ENCODE measurements at places on chromosomes 7 and 10.

DNA sequence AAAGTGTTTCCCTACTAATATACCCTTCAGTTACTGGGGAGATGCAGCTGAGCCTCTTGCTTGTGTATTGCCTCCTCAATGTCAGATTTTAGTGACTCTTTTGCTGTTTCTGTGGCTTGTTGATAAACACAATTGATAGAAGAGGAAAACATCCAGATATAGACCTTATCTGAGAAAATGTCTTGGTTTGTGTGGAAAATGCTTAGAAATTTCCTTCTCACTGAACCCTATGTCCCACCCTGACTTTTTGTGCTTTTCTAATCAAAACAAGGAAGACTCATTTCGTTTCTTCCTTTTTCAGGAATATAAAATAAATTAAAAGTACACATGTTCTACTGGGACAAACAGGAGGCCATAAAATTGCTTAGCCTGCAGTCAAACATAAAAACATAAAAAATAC, 257.5 kb downstream of the PHF14 start:
- no peak for DNase-seq

DNA sequence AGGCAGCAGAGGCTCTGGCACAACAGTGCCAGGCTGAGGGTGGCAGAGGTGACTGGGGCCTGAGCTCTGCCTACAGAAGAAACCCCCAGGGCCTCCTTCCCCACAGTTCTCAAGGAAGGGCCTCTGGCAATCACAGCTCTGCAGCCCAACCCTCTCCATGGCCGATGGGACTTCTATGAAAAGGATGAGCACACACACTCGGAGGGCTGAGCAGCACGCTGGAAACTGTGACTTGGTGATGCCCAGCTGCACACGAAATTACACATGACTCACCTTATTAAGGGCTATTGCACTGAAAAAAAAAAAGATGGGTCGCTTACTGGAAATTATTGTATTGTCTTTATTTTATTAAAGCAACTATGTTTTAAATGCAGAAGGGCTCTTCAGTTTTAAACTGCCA, 42.9 kb upstream of the LRRC18 start:
- DNase-seq: peak; percentile 33

GRCh38 chr7:127873715-127874636, 157.3 kb downstream of the LRRC4 start:
- no peak for DNase-seq

DNA sequence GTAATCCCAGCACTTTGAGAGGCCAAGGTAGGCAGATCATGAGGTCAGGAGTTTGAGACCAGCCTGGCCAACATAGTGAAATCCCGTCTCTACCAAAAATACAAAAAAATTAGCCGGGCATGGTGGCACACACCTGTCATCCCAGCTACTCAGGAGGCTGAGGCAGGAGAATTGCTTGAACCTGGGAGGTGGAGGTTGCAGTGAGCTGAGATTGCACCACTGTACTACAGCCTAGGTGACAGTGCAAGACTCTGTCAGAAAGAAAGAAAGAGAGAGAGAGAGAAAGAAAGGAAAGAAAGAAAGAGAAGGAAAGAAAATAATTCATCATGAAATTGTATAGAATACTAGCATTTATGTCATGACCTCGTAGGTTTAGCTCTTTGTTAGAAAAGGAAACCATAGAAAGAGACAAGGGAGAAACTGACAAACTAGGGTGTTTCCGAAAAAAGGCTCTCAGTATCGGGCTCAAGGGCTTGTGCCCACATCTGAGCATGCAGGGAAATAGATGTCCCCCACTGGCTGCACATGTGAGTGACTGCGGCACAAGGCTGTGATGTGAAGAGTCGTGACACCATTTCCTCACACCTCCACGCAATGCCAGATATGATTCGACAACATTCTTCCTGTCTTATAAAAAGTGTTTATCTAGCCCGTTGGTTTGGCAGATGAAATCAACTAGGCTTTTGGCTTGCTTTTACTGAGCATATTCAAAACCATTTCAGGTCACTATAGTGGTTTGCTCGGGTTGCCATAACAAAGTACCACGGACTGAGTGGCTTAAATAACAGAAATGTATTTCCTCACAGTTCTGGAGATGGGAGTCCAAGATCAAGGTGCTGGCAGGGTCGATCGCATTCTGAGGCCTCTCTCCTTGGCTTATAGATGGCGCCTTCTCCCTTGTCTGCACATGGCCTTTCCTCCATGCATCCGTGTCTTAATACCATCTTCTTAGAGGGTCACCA, 2.0 kb downstream of the SRGN start:
- DNase-seq: no peak

DNA sequence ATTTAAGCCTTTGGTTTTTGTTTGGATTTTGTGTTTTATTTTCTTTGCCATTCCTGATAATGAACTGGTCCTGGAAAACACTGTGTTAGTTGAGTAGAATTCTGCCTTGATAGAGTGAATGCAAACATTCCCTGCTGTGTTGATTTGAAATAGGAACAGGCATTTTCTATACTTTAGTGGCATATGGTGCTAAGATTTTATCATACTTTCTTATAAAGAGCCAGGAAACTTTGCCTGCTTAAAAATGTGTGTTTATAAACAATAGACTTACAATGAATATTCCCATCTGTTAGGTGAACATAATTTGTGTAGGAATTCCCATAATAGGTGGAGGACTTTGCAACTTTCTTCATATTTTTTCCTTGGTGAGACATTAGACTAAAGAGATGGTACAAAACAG, 333.3 kb downstream of the SDK1 start:
- DNase-seq: no peak

GRCh38 chr7:106947244-106947728, 82.2 kb downstream of the PIK3CG start:
- peak; percentile 74 for DNase-seq

DNA sequence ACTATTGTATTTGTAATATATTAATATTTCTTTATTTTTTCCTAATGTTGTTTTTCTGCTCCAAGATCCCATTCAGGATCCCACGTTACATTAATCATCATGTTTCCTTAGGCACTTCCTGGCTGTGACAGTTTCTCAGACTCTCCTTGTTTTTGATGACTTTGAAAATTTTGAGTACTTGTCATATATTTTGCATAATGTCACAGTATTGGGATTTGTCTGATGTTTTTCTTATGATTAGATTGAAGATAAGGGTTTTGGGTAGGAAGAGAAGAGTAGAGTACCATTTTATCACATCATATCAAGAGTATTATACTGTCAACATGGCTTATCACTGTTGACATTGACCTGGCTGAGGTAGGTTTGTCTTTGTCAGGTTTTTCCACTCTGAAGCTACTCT, 146.3 kb upstream of the TPK1 start:
- no peak for DNase-seq

- DNase-seq: no peak
Observed at GRCh38 chr10:12164085-12164484, 31.6 kb downstream of the NUDT5 start.

- no peak for DNase-seq
Observed at GRCh38 chr7:158809596-158809995, 19.7 kb downstream of the ESYT2 start.

DNA sequence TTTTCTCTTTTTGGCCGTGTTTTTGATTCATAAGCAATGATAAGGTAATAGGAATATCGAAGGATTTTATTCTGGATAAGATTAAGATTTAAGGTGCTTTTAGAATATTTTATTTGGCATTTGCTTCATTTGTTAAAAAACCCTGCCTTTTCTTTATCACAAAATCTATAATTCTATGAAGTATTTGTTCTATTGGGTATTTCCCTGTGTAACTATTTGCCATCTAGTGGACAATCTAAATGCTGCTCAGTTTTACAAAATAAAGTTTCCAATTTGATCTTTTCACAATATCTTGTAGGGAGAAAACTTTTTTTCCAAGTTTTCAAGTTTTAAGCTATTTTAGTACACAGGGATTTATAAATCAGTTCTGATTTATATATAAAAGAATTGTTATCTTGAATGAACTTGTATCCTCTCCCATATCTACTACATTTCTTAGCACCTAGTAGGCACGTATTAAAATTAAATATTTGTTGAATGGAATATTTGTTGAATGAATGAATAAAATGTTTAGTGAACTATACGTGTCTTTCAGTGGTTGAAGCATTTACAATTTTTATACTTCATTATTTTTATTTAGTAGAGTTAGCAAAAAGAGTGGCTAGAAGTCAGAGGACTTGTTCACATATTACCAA, 26.5 kb downstream of the ANKRD7 start:
- DNase-seq: no peak

Measured in AG20443 (cell line).